ENCODE measurements at places on chromosomes 1 and 21. TPM values are rescaled to one million over a fixed set of nuclear protein-coding genes. Genes with fewer than 3 reads are reported as not detected.
A peak's percentile ranks its signal among the peaks of the same experiment; 100 is the strongest.

DNA sequence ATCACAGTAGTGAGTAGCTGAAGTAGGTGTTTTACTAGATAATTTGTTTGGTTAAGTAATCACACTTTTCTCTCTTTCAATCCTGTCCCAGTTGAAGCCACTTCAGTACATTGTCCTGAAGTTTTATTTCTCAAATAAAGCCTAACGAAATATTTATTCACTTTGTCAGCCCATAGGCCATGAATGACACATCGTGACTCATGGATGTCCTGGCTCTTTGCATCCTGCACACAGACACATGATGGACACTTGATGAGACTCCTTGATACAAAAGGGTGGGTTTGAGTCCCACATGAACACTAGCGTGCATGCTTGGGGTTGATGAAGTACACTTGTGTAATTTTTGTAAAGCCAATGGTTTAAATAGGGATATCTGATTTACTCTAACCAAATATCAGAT lies 22.7 kb upstream of the LAMC2 start:
- no peaks in the 10 kb centered on the region for H3K27me3 ChIP-seq
- H3K4me1 ChIP-seq = no peaks in the 10 kb centered on the region
- DNase-seq = no peak
- H3K27ac ChIP-seq = no peak overlapping the region
- no peak overlapping the region for H3K4me3 ChIP-seq

- DNase-seq = no peak
- H3K4me3 ChIP-seq = no peak overlapping the region
- no peaks in the 10 kb centered on the region for H3K36me3 ChIP-seq
- H3K27me3 ChIP-seq = no peaks in the 10 kb centered on the region
Measured at GRCh38 chr1:107946794-107947193, 18.2 kb downstream of the VAV3 start.

DNA sequence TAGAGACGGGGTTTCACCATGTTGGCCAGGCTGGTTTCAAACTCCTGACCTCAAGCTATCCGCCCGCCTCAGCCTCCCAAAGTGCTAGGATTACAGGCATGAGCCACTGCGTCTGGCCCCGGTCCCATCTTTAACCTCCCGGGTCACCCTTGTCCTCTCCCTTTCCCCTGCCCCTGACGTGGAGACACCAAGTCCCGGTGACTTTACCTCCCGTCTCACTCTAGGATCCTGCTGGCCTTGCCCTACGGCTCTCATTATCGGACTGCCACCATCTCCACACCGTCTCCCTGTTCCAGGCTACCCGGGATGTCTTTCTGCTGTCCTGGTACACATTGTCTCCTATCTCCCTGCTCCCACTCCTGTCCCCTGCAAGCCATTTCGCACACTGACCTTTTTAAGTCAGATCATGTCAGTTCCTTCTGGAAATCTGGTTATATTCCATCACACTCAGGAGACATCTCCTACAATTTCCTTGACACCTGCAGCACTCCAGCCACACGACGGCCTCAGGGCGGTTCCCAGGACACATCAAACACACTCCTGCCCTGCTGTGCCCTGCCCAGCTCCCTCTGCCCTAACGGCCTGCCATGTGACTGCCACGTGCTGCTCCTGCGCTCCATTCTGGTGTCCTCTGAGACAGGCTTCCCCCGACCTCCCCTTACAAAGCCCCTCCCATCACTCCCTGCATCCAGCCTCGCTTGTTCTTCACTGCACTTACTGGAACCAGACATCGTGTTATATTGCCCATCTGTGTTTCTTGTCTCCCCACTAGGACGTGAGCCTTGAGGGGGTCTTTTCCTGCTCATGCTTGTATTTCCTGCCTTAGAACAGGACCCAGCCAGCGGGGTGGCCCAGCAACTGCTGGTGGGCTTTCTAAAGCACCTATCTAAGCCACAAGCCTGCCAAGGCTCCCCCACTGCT lies 32.7 kb downstream of the TTC39A start:
- peak overlapping the region; percentile 56 for H3K4me3 ChIP-seq
- peaks cover 5% of the 10 kb centered on the region for H3K4me1 ChIP-seq
- no peaks in the 10 kb centered on the region for H3K27me3 ChIP-seq
- H3K36me3 ChIP-seq = no peaks in the 10 kb centered on the region

DNA sequence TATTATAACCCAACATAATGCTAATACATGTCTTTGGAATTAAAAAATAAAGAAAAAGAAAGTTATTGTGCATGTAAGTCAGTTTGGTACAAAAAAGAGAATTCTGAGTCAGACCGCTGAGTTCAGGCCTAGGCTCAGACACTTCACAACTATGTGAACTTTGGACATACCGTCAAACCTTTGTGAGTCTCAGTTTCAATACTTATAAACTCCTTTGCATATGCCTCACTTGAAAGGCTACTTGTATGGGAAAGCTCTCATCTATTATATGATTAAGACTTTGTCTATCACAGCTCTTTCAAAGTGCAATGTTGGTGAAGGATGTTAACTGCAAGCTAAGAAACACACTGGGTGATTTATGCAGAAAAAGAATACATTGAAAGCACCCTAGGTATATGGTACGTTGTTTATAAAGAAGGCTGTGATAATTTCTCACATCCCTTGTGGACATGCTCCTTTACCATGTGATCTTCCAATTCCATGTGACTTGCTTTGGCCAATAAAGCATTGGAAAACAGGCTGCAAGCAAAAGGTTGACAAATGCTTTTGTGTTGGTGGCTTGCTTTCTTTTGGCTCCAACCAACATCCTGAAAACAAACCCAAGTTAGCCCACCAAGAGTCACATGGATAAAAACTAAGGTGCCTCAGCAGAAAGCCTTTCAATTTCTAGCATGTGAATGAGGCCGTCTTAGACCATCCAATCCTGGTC lies 49.6 kb downstream of the INTS7 start:
- H3K27ac ChIP-seq = no peak overlapping the region
- no peaks in the 10 kb centered on the region for H3K4me1 ChIP-seq
- no peak for DNase-seq
- no peaks in the 10 kb centered on the region for H3K27me3 ChIP-seq
- H3K4me3 ChIP-seq = no peak overlapping the region
- no peaks in the 10 kb centered on the region for H3K36me3 ChIP-seq

DNA sequence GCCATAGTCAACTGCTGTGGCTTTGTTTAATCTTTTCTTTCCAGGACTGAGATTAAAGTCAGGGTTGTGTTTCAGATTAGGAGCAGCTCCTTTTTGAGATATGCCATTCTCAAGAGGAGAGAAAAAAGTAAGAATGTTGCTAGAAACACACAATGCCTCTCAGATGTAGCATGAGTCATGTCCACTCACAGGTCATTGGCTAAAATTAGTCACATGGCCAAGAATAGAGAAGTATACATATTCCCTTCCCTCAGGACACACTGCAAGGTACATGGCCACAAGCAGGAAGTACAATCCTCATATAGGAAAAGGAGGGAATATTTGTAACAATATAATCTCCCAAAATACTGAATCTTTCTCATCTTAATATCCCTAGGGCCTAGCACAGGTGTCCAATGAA lies 141.9 kb upstream of the PTBP2 start:
- no peak for DNase-seq
- H3K4me3 ChIP-seq = no peak overlapping the region
- H3K36me3 ChIP-seq = no peaks in the 10 kb centered on the region

- no peaks in the 10 kb centered on the region for H3K27me3 ChIP-seq
- peak overlapping the region; percentile 87 for H3K27ac ChIP-seq
- H3K4me3 ChIP-seq = peak overlapping the region; percentile 64
- H3K4me1 ChIP-seq = no peaks in the 10 kb centered on the region
- DNase-seq = peak; percentile 97
Measured at GRCh38 chr1:15603050-15603965, 13.9 kb upstream of the DDI2 start.

Gene PPIE
- 38.8 TPM for total RNA-seq

Gene IGSF5
- total RNA-seq = not detected

Gene GBP5
- total RNA-seq = 3.9 TPM
